Panc1 (cell line): ENCODE measurements at places on chromosomes 11 and 22. TPM values are rescaled to one million over a fixed set of nuclear protein-coding genes. Genes with fewer than 3 reads are reported as not detected.
A peak's percentile ranks its signal among the peaks of the same experiment; 100 is the strongest.

- H3K4me1 ChIP-seq: no peaks in the 10 kb centered on the region
- DNase-seq: no peak
- no peak overlapping the region for H3K4me3 ChIP-seq
- no peaks in the 10 kb centered on the region for H3K27me3 ChIP-seq
- no peaks in the 10 kb centered on the region for H3K36me3 ChIP-seq
Observed at GRCh38 chr11:121881806-121882205, 234.2 kb downstream of the BLID start.

Gene HEPHL1
- not detected for total RNA-seq

DNA sequence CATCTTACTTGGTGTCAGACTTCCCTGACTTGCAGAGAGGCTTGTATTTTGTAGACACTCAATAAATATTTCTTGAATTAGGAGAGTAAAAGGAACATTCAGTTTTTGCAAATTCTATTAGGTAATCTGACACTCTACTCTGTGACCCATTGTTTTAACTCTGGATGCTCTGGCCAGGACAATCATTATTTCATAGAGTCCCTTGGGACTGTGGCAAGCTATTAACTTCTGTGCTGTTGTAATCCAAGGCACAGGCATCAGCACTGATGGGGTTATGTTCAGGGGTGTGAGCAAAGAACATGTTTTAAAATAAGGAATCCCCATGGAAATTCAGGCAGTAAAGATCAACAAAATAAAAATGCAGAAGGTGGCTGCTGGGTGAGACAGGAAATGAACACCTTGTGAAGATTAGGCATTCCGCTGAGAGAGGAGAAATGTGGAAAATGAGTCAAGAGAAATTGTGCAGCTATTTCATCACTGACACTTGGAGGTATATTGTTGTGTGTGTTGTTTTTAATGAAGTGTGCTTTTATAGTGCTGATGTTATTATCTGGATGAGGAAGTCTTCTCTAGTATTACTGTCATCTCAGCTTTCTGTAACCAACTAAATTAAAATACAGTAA is 175.2 kb downstream of the WNT11 start:
- DNase-seq: peak; percentile 30
- no peaks in the 10 kb centered on the region for H3K36me3 ChIP-seq
- H3K4me1 ChIP-seq: peaks cover 35% of the 10 kb centered on the region
- H3K27me3 ChIP-seq: no peaks in the 10 kb centered on the region

Gene TTC36
- 1.2 TPM for total RNA-seq

DNA sequence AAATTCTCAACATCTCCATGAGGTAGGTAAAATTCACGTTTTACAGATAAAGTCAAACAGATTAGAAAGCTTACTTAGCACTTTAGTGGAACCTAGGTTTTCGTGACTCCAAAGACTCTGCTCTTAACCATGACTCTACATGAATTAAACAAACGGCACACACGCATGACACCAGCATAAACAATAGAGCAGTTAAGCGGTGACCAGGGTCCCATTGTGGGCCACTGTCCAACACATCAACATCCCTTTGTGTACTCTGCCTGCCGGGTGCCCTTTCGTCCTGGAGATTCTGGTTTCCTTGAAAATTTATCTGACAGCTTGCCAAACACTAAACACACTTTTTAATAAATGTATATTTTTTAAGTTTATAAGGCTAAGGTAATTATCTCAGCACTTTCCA is 941.7 kb downstream of the OPCML start:
- no peaks in the 10 kb centered on the region for H3K27me3 ChIP-seq
- no peak for DNase-seq
- H3K4me1 ChIP-seq: no peaks in the 10 kb centered on the region
- H3K27ac ChIP-seq: no peak overlapping the region
- H3K36me3 ChIP-seq: no peaks in the 10 kb centered on the region

GRCh38 chr11:6251990-6252473 is 7.6 kb upstream of the CCKBR start:
- H3K27me3 ChIP-seq: peaks cover 18% of the 10 kb centered on the region
- no peaks in the 10 kb centered on the region for H3K4me1 ChIP-seq
- DNase-seq: no peak

DNA sequence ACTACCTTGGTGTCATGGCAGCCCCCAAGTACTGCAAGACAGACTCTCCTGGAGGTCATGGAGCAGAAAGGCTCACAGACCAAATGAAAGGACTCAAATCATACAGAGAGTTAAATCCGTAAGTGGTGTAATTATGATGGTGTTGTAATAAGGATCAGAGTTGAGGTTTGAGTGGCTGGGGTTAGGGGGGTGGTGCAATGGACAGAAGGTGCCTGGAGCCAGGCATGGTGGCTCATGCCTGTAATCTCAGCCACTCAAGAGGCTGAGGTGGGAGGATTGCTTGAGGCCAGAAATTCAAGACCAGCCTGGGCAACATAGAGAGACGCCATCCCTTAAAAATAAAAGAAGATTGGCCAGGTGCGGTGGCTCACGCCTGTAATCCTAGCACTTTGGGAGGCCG is 18.7 kb downstream of the ART5 start:
- H3K27me3 ChIP-seq: no peaks in the 10 kb centered on the region
- no peaks in the 10 kb centered on the region for H3K36me3 ChIP-seq
- no peak for DNase-seq
- no peak overlapping the region for H3K4me3 ChIP-seq
- H3K27ac ChIP-seq: no peak overlapping the region

- H3K27me3 ChIP-seq: no peaks in the 10 kb centered on the region
- peak; percentile 48 for DNase-seq
- no peaks in the 10 kb centered on the region for H3K4me1 ChIP-seq
Observed at GRCh38 chr22:31977141-31977841, 33.0 kb downstream of the YWHAH start.

GRCh38 chr11:97973352-97973857 is 1047.3 kb upstream of the CNTN5 start:
- no peak overlapping the region for H3K27ac ChIP-seq
- no peak for DNase-seq
- H3K4me1 ChIP-seq: no peaks in the 10 kb centered on the region
- no peaks in the 10 kb centered on the region for H3K27me3 ChIP-seq
- H3K36me3 ChIP-seq: no peaks in the 10 kb centered on the region

DNA sequence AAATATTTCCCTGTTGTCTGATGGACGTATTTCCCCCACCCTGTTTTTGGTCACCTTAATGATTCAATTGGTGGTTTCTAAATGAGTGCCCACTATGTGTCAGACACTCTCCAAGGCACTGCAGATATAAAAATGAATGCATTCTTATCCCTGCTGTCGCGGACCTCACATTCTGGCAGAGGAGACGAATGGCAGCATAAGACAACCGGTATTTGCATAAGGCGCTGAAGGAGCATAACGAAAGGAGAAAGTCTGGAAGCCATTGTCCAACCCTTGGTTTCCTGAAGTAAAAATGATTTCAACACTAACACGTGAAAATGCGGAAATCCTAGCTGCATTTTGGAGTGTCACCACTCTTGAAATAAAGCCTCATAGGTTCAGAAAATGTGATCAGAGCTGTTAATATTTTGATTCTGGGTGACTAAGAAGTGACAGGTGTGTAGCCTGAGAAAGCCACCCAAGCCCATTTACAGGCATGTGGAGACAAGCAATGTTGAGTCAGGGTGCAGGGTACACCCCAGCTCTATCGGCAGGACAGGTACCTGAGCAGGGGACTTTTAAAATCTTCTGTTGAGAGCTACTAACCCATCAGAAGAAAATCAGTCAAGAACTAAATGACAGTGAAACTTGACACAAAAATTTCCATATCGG is 10.1 kb upstream of the GAB2 start:
- H3K36me3 ChIP-seq: no peaks in the 10 kb centered on the region
- no peaks in the 10 kb centered on the region for H3K4me1 ChIP-seq
- no peak for DNase-seq
- H3K4me3 ChIP-seq: no peak overlapping the region

Gene TBX1
- total RNA-seq: 91.7 TPM

DNA sequence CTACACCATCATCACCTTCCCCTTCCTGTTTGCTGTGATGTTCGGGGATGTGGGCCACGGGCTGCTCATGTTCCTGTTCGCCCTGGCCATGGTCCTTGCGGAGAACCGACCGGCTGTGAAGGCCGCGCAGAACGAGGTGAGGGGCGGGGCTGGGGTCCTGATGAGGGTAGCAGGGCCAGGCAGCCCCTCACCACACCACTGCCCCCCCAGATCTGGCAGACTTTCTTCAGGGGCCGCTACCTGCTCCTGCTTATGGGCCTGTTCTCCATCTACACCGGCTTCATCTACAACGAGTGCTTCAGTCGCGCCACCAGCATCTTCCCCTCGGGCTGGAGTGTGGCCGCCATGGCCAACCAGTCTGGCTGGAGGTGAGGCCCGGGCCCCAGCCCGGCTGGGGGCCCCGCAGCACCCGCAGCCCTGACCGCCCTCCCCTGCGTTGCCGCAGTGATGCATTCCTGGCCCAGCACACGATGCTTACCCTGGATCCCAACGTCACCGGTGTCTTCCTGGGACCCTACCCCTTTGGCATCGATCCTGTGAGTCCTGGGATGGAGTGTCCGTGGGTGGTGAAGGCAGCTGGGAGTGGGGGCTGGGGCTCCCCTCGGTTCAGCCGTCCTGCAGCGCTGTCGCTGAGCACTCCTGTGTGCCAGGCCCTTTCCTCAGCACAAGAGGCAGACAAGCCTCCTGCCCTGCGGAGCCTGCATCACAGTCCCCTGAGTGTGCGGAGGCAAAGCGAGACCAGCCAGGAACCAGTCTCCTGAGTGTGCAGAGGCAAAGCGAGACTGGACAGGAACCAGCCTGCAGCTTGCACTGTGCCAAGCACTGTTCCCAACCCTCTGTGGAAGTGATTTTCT is 8.8 kb downstream of the TCIRG1 start:
- H3K4me3 ChIP-seq: no peak overlapping the region
- no peaks in the 10 kb centered on the region; the same call in none of the 2 replicates for H3K4me1 ChIP-seq
- H3K27me3 ChIP-seq: no peaks in the 10 kb centered on the region
- H3K36me3 ChIP-seq: no peaks in the 10 kb centered on the region
- no peak overlapping the region for H3K27ac ChIP-seq

- no peak for DNase-seq
- peak overlapping the region; percentile 54 for H3K4me3 ChIP-seq
- H3K36me3 ChIP-seq: peaks cover 3% of the 10 kb centered on the region; the same call in 1 of the 2 replicates
Observed at GRCh38 chr11:74397501-74398243, 561 bp downstream of the PGM2L1 start.

DNA sequence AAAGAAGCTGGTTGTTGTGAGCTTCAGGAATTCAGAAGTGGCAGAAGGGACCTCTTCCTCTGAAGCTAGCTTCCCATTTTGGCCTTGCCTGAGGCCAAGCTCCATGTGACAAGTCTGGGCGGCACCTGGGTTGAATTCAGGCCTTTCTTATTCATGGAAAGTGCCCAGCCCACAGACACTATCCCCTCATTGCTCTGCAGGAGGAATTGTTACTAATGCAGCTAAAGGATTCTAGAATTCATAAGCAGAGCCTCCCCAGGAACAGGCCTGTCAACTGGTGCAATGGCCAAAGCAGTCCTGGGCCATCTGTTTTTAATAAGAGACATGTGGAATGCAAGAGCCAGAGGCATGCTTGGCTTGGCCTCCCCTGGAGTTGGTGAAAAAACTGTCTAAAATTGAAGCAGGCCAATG is 71.4 kb downstream of the SLC1A2 start:
- no peak overlapping the region for H3K4me3 ChIP-seq
- H3K27ac ChIP-seq: no peak overlapping the region
- H3K27me3 ChIP-seq: no peaks in the 10 kb centered on the region
- no peaks in the 10 kb centered on the region for H3K36me3 ChIP-seq

Gene KRTAP5-11
- total RNA-seq: not detected
